ENCODE measurements at places on chromosomes 16 and 17. TPM values are rescaled to one million over a fixed set of nuclear protein-coding genes. Genes with fewer than 3 reads are reported as not detected.

The ATP2C2 gene
- total RNA-seq: not detected

The KRT33A gene
- total RNA-seq: not detected

The KRT20 gene
- total RNA-seq: not detected

DNA sequence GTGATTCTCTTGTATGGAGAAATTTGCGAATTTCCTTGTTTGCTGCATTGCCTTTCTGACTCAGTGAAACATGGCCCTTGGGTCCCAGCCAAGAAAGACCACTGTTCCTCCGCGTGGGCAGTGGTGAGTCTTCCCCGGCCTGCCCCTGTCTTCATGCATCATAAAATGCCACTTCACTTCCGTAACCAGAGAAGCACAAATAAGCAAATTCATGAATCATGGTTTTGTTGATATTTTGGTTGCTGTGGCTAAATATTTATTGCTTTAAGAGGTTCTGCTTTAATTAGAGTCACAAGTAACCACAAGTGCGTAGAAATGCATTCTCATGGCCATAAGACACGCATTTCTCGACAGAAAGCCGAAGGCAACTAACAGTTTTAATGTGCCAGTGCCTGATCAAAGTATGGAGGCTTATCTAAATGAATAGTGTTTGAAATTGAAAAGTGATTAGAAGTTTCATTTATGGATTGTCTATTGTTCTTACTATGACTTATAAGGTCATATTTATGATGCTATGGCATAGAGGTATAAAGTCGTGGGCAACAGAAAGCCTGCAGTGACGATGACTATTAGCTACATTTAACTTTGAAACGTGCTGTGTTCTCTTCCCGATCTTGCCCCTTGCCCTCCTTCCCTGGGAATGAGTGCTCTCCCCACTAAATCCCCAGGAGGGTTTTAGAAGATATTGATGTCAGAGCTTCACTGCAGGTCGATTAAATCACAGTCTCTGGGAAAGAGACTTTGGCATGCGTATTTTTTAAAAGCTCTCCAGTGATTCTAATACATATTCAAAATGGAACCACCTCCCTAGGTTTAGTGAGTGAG is 76.0 kb downstream of the WIPI1 start:
- no peak for DNase-seq

- DNase-seq: no peak
Observed at GRCh38 chr16:18832006-18832405, 30.7 kb upstream of the ARL6IP1 start.

DNA sequence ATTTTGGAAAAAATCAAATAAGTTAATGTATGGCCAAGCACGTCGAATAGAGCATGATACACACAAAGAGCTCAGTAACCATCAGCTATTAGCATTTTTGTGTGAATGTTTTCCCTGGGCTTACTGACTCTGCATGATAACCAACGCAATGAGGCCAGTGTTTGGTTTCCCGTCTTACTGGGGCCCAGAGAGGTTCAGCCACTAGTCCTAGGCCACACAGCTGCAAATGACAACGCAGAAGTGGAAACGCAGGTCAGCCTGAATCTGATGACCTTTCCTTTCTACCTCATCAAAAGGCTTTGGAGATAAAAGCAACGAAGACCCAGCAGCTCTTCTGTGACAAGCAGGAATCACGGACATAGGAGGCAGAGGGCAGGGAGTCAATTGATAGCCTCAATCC is 7.2 kb upstream of the CACNG4 start:
- DNase-seq: no peak

GRCh38 chr16:54540525-54541180 is 254.1 kb upstream of the IRX3 start:
- no peak for DNase-seq

- DNase-seq: no peak
Observed at GRCh38 chr16:7351610-7352510, 19.2 kb downstream of the RBFOX1 start.

GRCh38 chr17:13587487-13588338 is 14.0 kb downstream of the HS3ST3A1 start:
- DNase-seq: no peak

- DNase-seq: no peak
Observed at GRCh38 chr17:48561884-48562810, 16.0 kb downstream of the HOXB4 start.

GRCh38 chr16:48540222-48540900 is 69.6 kb downstream of the N4BP1 start:
- DNase-seq: no peak

DNA sequence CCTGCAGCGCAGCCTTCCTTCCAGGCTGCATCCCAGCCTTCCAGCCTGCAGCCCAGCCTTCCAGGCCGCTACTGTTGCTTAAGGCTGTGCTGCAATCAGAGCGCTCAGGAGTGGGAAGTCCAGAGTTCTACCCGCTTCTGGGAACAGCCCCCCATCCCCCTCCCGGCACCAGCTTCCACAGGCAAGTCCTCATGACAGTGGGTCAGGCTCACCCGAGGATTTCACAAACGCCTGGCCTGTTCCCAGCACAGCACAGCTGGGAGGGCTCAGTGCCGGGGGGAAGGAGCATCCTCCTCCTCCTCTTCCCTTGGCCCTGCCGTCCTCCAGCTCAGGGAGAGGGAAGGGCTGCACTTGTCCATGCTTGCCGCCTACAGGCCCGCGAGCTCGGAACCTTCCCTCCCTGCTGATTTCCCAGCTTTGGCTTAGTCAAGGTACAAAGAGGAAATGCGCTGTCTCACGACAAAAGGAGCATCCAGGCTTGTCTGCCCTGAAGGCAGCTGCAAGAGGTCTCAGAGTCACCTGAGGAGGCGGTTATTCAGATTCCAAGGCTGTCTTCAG is 8.3 kb downstream of the SOCS3 start:
- peak; percentile 95 for DNase-seq

DNA sequence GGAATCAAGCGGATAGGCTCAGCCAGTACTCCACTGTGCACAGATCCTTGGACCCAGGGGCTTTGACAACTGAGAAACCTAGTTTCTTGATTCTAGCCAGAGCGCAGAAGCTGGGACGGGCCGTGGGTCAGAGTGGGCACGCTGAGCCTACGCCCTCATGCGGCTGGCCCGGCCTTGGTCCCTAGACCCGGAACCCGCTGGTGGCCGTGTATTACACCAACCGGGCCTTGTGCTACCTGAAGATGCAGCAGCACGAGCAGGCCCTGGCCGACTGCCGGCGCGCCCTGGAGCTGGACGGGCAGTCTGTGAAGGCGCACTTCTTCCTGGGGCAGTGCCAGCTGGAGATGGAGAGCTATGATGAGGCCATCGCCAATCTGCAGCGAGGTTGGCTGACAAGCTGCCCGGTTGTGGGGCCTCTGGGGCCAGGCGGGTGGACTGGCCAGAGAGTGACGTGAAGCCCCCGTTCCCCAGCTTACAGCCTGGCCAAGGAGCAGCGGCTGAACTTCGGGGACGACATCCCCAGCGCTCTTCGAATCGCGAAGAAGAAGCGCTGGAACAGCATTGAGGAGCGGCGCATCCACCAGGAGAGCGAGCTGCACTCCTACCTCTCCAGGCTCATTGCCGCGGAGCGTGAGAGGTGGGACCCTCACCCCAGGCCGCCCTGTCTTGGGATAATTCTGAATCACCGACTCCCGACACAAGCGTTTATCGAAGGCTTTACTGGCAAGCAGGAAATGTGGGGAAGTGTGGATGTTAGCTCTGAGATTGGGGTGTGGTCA is 946 bp downstream of the STUB1 start:
- no peak for DNase-seq

Data from ascending aorta (tissue), 2 donors.